ENCODE measurements at places on chromosomes 11 and 22.

GRCh38 chr11:115097796-115098408 lies 406.3 kb downstream of the CADM1 start:
- DNase-seq: no peak

- DNase-seq: no peak
Observed at GRCh38 chr11:5928811-5929210, 13.2 kb upstream of the OR56A3 start.

GRCh38 chr22:35538801-35539321 lies 1.8 kb upstream of the RASD2 start:
- DNase-seq: no peak

GRCh38 chr11:78227921-78228320 lies 39.2 kb downstream of the USP35 start:
- no peak for DNase-seq

GRCh38 chr11:72239849-72240460 lies 4.0 kb downstream of the PHOX2A start:
- no peak for DNase-seq

- no peak for DNase-seq
Observed at GRCh38 chr22:49243965-49244364, 583.7 kb downstream of the BRD1 start.

- DNase-seq: no peak
Observed at GRCh38 chr11:9636691-9637090, 27.2 kb upstream of the SWAP70 start.
